ENCODE measurements at places on chromosomes 2 and 18.
A peak's percentile ranks its signal among the peaks of the same experiment; 100 is the strongest.

- peak; percentile 24 for DNase-seq
Measured at GRCh38 chr2:133579274-133579673, 11.0 kb upstream of the NCKAP5 start.

DNA sequence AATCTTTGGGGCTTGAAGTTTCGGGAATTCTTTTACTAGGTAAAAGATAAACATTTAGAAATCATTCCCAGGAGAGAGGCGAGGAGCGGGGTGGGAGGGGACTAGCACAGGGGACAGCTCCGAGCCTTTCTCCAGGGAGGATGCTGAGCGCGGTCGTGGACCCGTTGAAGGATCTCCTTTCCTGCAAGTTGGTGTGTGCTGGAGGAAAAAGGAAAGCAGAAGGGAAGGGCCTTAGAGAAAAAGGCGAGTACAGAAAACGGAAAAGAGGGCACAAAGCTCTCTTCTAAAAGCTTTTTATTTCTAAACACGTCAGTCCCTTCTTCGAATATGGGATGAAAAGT, 640 bp downstream of the SLC39A6 start:
- DNase-seq = no peak

DNA sequence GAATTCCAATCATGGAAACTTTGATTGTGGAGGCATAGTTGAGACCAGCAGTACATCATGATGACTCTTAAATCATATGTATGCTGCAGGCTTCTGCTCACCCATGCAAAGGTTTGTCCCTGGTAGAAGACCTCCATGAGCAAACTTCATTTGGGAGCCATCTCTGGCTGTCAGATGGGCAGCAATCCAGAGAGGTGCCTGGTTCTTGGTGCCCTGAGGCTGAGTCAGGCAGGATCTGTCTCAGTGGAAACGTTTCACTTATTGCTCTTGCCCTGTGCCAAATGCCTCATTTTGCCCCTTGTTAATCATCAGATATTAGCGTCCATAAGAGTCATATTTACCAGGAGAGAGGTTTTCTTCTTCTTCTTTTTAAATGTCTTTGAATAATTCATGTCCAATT, 151.5 kb upstream of the CELF4 start:
- no peak for DNase-seq

DNA sequence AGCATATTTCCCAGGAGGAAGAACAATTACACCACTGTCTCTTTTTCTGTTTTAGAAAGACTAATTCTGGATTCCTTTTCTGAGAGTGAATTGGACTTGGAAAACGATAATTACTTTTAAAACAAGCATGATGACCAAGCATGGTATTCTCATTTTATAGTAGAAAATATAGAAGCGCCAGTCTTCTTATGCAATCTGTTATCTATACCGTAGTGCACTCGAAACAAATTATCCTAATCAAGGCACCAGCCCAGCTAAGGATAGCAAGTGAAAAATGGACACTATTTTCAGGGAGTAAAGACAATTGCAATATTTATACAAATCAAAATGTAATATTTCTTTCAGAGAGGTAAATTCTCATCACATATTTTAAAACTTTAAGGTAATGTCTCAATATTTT, 892.1 kb upstream of the POU3F3 start:
- DNase-seq = no peak

GRCh38 chr2:134108113-134108512, 145.8 kb upstream of the MGAT5 start:
- no peak for DNase-seq

- no peak for DNase-seq
Measured at GRCh38 chr2:128377071-128377910, 58.6 kb upstream of the HS6ST1 start.

DNA sequence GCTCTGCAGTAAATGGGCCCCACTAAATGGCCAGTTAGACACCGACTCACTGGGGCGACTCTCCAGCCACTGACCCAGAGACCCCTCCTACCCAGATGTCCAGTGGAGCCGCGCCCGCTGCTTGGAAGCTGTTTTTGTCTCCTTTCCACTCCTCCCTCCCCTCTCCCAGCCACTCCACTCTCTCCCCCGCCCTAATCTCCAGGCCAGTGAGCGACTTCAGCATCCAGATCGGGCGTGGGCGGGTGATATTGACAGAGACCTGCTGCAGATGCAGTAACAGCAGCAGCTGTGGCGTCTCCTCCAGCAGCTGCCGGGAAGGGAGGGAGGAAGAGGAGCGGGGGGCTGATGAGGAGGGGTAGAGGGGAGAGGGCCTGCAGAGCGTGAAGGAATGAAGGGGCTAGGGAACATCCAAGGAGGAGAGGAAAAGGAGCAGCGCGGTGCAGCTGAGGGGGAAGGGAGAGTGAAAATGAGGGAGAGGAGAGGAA, at the start of gene SCN7A:
Gene SCN7A (minus strand): TSS at position 110 of the 485 bp plus-strand sequence. CDS start 16,553 bp downstream, outside the sequence.
- peak; percentile 18 for DNase-seq

- DNase-seq = no peak
Measured at GRCh38 chr2:73003027-73003426, 68.5 kb downstream of the SFXN5 start.

DNA sequence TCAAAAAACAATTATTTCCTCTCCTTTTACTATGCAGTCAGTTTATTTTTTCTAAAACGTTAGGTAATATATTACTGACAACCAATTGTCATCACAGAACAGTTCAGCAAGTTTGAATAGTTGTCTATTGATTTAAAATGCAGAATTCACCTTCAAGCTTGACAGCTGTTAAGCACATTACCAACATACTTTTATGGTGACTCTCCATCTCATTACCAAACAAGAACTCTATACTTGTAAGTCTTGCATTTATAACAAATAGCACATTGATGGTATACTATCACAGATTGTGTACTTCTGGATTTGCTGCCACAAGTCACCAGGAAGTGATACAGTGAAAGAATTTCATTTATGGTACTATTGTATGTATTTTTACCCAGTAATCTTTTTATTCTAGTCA, 99.4 kb upstream of the PPP1CB start:
- no peak for DNase-seq

DNA sequence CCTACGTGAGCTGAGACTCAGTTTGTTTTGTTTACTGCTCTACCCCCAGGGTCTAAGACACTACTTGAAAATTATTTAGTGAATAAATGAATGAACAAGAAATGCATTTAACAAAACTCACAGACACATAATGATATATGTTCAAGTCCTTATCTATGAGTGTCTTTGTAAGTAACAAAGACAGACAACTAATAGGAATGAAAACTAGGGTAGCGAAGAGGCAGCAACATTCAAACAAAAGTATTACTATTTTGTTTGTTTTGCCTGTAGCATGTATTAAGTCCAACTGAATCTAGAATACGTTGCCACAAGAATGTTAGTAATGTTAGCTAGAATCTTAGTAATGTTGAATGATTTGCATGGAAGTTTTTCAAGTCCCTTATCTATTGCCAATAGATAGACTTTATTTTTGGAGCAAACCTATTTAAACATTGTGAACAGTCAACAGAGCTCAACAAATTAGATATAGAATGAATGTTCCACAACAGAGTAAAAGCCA, 144.8 kb upstream of the VWC2L start:
- no peak for DNase-seq

GRCh38 chr2:179860255-179861026, 971 bp downstream of the ZNF385B start:
- DNase-seq = no peak

DNA sequence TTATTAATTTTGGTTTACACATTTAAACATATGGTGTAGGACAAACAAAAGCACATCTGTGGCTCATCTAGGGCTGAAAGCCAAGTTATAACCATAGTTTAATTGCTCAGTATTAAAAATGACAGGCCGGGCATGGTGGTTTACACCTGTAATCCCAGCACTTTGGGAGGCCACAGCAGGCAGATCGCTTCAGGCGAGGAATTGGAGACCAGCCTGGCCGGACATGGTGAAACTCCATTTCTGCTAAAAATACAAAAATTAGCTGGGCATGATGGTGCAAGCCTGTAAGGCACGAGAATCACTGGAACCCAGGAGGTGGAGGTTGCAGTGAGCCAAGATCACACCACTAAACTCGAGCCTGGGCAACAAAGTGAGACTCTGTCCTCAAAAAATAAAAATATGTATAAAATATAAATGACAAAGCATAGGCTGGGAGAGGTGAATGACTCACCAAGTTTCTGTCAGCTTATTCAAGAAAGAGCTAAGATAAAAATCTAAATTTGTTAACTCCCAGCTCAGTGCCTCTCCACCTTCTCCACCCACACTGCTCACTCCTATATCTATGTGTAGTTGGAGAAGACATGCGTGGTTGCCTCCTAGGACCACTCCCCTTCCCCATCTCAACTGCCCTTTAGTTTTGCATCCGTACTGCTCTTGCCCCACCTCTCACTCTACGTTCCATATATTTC, 79.2 kb upstream of the PID1 start:
- DNase-seq = no peak

- no peak for DNase-seq
Measured at GRCh38 chr18:22674272-22674671, 256.6 kb upstream of the CTAGE1 start.

All from NCI-H2029 treated with DMSO at 0.1 percent for 48 hours (cell line).